ENCODE measurements at places on chromosomes 12 and 14.

DNA sequence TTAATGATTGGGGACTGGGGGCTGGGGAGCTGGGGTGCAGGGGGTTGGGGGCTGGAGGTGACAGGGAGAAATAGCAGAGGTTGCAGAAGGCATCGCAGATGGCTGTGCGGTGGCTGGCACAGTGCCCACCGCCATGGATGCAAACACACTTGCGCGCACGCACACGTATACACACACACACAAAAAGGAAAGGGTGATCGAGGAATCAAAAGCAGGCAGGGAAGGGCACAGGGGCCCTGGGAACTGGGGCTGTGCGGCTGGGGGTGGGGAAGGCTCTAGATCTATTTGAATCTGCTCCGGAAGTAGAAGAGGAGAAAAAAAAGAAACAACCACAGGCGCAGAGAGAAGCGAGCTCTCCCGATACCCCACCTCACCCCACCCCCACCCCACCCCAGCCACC is 39.4 kb downstream of the ZFHX2 start:
- no peak for DNase-seq

DNA sequence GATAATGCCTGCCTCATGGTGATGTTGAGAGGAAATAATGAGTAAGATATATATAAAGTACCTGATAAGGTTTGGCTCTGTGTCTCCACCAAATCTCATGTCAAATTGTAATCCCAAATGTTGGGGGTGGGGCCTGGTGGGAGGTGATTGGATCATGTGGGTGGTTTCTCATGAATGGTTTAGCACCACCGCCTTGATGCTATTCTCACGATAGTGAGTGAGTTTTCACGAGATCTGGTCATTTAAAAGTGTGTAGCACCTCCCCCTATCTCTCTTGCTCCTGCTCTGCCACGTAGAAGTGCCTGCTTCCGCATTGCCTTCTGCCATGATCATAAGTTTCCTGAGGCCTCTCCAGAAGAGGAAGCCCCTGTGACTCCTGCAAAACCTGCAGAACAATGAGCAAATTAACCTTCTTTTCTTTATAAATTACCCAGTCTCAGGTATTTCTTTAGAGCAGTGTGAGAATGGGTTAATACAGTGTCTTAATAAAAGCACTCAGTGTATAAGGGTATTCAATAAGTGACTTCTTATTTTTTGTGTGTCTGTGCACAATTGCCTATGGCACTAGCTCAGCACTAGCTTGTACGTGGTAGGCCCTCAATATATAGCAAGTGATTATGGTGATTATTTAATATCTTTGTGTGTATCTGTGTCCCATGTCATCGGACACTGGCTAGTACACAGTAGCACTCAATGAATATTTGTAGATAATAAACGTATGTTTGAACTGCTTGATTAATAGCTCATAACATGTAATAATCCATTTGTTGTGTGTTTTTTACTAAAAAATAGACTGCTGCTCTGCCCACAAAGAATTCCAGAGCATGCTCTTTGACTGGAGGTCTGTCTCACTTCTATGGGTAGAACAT is 138.1 kb upstream of the LMNTD1 start:
- DNase-seq: no peak

- DNase-seq: no peak
Observed at GRCh38 chr12:26156201-26156871, 31.5 kb upstream of the BHLHE41 start.

- DNase-seq: no peak
Observed at GRCh38 chr14:99758121-99758821, 34.9 kb upstream of the EML1 start.

DNA sequence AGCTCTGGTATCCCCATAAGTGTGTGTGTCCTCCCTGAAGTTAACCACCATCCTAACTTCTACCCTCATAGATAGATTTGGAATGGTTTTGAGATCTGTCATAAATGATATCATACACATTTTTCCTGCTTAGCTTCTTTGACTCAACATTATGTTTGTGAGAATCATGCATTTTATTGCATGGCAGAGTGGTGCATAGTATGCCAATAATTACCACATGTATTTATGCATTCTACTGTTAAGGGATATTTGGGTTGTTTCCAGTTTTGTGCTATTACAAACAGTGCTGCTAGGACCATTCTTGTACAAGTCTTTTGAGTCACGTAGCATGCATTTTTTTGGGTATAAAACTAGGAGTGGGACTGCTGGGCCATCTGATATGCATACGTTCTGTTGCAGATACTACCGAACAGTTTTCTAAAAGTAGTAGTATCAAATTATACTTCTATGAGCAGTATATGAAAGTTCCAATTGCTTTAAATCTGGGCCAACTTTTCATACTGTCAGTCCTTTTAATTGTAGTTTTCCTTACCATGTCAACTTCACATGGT is 13.4 kb downstream of the GRIP1 start:
- no peak for DNase-seq

- DNase-seq: no peak
Observed at GRCh38 chr12:8658346-8658745, 4.3 kb downstream of the MFAP5 start.

DNA sequence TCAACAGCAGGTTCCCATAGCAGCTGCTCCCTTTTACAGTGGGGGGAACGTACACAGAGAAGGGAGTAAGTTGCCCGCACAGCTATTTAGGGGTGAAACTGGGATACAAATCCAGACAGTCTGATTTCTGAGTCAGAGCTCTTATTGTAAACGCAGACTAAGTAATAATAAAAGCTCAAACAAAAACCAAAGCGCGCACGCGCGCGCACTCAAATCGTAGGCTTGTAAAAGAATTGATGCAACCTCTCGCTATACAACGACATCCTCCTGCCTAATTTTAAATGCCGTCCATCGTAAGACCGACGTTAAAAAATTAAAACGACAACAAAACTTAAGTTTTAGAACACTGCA is 747 bp upstream of the DACT1 start:
- DNase-seq: no peak

- no peak for DNase-seq
Observed at GRCh38 chr14:77505031-77505430, 6.4 kb upstream of the ISM2 start.

- DNase-seq: no peak
Observed at GRCh38 chr12:54716261-54716660, 68.1 kb upstream of the DCD start.

- no peak for DNase-seq
Observed at GRCh38 chr12:58741226-58741625, 179.1 kb downstream of the LRIG3 start.

GRCh38 chr14:44989497-44990440 is 27.8 kb downstream of the TOGARAM1 start:
- no peak for DNase-seq

- no peak for DNase-seq
Observed at GRCh38 chr14:29410581-29410980, 517.1 kb downstream of the PRKD1 start.

GRCh38 chr14:71582705-71583104 is 349.5 kb upstream of the RGS6 start:
- DNase-seq: no peak

DNA sequence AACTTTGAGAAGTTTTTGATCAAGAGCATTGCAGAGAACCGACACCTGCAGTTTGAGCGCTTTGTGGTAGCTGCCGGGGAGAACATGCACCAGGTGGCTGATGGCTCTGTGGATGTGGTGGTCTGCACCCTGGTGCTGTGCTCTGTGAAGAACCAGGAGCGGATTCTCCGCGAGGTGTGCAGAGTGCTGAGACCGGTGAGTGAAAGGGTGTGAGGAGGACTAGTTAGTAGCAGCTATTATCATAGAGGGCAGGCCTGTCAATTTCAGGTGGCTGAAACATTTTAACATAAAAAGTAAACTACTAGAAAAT is 27.0 kb upstream of the HIGD1C start:
- DNase-seq: no peak

GRCh38 chr14:74611650-74612349 is at the start of gene LTBP2:
Gene LTBP2, minus strand, starts transcription at chr14:74612237. Its CDS starts 293 bp downstream, at chr14:74611944.
- no peak for DNase-seq

GRCh38 chr12:91902860-91903683 is 242.6 kb downstream of the BTG1 start:
- no peak for DNase-seq

- no peak for DNase-seq
Observed at GRCh38 chr14:82796086-82796485, 1262.4 kb upstream of the SEL1L start.

GRCh38 chr14:102316743-102317563 is 2.6 kb upstream of the ZNF839 start:
- DNase-seq: peak; percentile 98

- DNase-seq: no peak
Observed at GRCh38 chr12:52604859-52605258, 3.6 kb upstream of the KRT72 start.

DNA sequence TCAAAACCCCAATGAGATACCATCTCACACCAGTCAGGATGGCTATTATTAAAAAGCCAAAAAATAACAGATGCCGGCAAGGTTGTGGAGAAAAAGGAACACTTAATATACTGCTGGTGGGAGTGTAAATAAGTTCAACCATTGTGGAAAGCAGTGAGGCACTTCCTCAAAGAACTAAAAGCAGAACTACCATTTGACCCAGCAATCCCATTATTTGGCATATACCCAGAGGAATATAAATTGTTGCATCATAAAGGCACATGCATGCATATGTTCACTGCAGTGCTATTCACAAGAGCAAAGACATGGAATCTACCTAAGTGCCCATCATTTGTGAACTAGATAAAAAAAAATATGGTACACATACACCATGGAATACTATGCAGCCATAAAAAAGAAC is 59.9 kb downstream of the MGST1 start:
- DNase-seq: no peak

DNA sequence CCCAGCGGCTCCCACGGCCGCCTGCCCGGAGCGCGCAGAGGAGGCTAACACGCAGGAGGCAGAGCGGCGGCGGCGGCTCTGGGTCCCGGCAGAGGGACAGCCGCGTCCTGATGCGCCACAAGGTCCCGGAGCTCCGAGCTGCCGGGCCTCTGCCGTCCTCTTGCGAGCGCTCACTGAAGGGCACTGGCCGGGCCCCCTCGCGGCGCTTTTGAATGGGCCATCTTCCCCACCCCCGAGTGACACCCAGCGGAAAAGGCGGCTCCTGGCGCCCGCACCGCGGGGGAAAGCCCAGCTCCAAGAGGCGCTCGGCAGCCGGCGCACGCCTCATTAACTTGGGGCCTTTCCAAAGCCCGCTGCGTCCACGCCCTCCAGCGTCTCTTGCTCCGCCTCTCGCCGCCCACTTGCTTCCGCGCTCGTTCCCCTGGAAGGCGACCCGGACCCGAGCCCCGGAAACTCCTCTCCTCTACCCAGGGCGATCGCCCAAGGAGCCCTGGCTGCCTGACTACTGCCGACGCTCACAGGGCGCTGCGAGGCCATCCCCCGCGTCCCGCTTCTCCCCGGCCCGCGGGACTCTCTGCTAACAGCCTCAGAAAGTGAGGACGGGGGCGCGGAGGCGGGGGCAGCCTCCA is at the start of gene PHLDA1:
Gene PHLDA1, minus strand, starts transcription at position 363 of the 629 bp plus-strand sequence.
- peak; percentile 88 for DNase-seq

GRCh38 chr12:52917800-52918199 is 12.9 kb upstream of the KRT8 start:
- no peak for DNase-seq

GRCh38 chr12:52205612-52206303 is 13.9 kb upstream of the KRT80 start:
- DNase-seq: no peak

- DNase-seq: no peak
Observed at GRCh38 chr12:67716817-67717216, 68.3 kb downstream of the DYRK2 start.

GRCh38 chr12:89950421-89950820 is 241.8 kb upstream of the ATP2B1 start:
- DNase-seq: no peak

DNA sequence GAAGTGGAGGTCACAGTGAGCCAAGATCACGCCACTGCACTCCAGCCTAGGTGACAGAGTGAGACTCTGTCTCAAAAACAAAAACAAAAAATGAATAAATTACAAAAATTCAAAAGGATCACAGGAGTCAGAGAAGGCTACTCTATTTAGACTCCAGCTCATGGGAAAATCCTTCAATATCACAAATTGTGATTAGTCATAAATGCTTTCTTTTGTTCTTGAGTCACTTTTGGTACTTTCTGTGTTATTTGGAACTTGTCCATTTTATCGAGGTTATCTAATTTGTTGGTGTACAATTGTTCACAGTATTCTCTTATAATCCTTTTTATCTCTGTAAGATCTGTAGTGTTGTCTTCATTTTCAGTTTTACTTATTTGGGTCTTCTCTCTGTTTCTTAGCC is 18.9 kb downstream of the ALDH2 start:
- no peak for DNase-seq

DNA sequence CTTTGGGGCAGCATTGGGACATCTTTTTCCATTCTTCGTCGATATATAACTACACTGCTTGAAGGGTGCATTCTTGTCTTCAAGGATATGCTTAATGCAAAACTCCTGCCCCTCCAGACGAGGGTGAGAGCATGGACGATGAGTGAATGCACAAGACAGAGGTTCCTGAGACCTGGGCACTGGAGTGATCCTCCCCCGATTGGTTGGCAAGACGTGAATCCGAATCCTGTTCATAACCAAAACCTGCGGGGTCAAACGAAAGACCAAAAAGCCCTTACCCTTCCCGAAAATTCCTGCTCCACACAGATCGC is 684 bp downstream of the KANSL2 start:
- no peak for DNase-seq

- DNase-seq: no peak
Observed at GRCh38 chr12:63093084-63093483, 57.9 kb downstream of the AVPR1A start.

- no peak for DNase-seq
Observed at GRCh38 chr12:112307317-112308011, 74.8 kb downstream of the HECTD4 start.

DNA sequence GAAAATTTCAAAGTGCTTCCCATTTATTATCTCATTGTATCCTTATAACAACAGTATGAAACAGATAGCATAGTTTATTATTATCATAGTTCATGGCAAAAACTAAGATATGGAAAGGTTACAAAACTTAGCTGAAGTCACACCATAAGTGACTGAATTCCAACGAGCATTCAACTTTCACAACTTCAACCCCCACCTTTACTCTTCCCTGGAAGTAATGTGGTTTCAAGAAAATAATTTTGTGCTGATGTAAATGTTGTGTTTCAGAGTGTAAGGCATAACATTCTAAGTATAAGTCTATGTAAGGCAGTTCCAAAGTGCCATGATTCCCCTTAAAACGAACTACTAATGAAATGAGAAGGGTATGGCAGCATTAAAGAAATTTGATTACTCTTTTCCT is 454.5 kb downstream of the BCAT1 start:
- DNase-seq: no peak

DNA sequence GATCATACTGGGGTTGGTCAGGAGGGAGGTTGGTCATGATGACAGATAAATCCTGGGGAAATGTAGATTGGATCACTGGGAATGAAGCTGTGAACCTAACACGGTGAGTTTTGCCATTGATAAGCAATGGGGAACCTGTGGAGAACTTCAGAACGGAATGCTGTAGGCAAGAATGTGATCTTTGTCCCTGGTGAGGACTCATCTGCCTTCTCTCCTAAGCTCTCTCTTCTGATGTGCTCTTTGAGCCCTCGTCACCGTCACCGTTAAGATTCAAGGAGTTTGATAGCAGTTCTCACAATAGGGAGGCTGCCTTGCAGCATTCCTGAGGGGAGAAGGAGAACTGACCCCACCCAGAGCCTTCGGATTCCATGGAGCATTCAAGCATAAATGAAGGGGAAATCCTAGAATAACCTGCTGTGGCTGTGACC is 217.6 kb downstream of the ANO6 start:
- no peak for DNase-seq
